ENCODE measurements at places on chromosomes 2 and 18.

GRCh38 chr2:48328942-48329723 lies 200.8 kb upstream of the STON1 start:
- no peak for DNase-seq

DNA sequence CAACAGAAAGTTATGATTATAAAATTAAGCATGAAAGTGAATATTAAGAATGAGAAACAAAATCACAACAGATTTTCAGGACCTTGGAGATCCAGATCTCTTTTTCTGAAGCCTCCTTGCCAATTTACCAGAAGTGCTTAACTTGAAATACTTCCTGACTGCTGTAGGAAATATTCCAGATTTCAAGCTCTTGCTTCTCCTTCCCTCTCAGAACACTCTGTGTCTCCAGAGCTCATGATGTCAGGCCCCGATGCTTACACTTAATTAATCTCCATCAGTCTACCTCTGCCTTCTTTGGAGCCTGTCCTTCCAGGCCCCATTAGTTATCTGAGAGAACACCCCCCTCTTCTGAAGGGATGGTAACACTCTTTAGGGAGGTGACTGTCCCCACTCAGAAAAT lies 20.7 kb upstream of the NT5C1B start:
- DNase-seq, result no peak

DNA sequence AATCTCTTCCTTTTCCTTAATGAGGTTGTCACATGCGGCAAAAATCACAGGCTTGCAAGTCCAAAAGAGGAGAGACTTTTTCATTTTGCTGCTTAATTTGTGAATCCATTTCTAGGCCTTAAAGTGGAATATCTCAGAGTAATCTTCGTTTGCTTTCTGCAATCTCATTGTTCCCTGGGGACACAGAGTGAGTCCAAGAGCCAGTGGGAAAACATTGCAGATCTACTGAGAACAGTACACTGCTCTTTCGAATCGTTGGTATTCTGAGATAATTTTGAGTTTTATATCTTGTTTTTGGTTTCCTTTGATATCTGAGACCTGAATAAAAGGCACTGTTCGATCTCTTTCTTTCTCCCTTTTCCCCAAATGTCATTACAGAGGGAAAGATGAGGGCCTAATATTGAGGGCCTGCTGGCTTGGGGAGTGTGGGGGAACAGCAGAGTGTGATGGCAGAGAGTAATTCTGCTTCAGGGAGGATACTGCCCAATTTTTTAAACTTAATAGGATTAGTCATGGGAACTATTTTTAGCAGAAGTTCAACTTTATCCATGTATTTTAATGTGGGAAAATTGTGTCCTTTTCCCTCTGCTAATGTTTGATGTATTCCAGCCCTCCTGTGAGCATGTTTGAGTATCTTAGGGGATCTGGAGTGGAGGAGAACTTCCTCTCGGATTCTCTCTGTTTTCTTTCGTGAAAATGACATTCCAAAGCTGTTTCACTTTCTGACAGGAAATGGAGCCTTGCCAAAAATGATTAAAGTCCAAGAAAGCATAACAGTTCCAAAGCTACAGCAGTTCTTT lies 418.2 kb upstream of the ZEB2 start:
- no peak for DNase-seq

- no peak for DNase-seq
Measured at GRCh38 chr2:234835738-234836137, 116.1 kb upstream of the SH3BP4 start.

DNA sequence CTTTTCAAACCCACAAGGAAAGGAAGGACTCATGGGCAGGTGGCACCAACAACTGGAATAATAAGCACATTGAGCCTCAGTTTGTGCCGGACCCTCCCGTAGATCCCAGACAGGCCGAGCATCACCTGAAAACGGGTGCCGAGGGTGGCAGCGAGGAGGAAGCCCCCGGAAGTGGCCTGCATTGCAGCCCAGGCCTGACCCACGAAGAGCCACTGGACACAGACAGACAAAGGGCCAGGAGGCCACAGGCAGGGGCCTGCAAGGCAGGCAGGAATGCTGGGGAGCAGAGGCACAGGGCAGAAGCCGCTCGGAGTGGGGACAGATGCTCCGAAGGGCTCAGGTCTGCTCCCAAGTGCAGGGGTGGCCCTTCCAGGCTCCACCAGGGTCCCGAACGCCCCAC lies 31.7 kb downstream of the MTERF4 start:
- DNase-seq, result no peak

DNA sequence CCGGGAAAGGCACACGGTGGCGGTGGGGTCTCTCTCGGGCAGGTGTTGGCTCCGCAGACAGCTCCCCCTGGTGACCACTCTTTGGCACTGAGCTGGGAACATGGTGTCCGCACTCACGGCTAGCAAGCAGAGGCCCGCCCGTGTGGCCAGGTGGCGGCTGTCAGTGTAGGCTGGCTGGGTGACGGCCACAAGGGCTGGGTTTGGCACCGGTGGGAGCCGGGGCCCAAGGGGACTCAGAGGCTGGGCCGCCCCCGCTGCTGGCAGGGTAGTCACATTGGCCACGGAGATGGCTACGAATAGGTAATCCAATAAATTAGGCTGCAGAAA lies 1071.7 kb downstream of the RPIA start:
- DNase-seq, result no peak

DNA sequence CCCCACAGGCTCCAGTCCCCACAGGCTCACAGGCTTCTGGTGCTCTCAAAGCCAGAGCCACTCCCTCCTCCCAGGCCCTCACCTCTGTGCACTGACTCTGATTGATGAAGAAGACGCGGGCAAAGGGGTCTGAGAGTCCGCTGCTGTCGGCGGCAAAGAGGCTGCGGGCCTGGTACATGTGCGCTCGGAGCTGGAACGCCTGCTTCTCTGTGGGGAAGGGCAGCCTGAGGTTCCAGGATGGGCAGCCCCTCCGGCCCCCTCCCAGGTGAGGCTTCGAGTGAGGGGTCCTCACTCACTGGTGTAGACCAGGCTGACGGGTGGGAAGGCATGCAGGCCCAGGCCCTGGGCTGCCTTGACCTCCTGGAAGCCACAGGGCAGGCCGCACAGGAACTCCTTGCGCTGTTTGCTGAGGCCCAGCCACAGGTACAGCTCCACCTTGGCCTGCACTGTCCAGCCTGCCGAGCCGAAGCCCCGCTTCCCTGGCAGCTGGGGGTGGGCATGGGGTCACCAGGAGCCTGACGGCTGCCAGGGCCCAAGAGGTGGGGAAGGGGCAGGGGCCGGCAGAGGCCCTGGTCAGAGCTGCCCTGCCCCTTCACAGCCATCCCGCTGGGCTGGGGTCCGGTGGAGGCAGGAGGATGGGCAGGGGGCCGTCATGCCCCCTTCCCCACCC lies 2.0 kb downstream of the OTOF start:
- DNase-seq, result no peak

- no peak for DNase-seq
Measured at GRCh38 chr18:67268530-67268929, 248.0 kb downstream of the DSEL start.

DNA sequence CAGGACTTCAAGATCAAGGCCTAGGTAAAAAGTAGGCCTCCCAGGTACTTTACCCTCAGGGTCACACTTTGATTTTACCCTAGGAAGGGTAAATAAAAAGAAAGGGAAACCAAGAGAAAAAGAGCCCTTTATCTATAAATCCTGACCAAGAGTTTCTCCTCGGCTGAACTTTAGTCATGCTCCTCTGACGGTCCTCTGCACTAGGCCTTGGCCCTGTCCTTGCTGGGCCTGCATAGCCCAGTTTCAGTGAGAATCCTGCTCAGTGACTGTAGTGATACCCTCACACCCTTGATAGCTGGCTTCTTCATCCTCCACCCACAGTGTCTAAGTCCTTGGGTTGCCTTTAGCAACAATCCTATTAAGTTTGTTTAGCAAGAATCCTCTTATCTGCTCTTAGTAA lies 20.5 kb upstream of the ITSN2 start:
- DNase-seq, result no peak

GRCh38 chr2:29295845-29296244 lies 180.6 kb downstream of the CLIP4 start:
- DNase-seq, result no peak

DNA sequence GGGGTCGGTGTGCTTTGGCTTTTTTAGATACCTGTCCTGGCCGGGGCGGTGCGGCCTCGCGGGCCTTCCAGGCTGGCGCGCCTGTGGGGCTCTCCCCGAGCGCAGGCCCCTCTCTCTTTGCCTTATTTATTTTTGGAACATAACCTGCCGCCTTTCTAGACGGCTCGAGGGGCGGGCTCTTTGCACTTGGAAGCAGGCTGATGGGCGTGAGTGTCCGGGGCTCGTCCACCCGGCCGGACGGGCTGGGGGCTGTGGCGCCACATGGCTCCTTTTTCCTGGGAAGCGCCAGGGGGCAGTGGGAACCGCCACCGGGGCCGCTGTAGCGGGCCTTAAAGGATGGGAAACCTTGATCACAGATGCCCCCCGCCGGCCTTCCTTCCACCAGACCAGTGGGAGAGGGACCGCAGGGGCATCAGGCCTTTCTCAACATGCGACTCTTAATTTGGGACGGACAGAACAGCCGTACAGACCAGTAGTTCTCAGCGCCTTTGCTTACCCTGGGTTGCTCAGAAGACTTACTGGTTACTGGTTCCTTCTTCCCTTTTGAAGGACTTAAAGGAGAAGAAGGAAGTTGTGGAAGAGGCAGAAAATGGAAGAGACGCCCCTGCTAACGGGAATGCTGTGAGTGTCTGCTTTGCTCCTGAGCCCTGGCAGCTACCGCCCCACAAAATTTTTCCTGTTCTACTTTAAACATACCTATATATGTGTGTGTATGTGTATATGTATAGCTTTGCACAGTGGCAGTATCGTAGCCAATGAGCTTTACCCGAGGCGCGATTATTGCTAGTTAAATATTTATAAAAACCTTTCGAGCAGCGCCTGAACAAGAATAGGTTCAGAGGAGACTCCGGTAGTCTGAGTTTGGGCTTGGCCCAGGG lies 2.7 kb downstream of the PTMA start:
- DNase-seq, result peak; percentile 24

GRCh38 chr2:17327649-17328048 lies 190.6 kb downstream of the RAD51AP2 start:
- DNase-seq, result no peak

GRCh38 chr2:138059487-138060300 lies 95.4 kb downstream of the HNMT start:
- no peak for DNase-seq

- no peak for DNase-seq
Measured at GRCh38 chr2:176558574-176559140, 289.4 kb downstream of the MTX2 start.

DNA sequence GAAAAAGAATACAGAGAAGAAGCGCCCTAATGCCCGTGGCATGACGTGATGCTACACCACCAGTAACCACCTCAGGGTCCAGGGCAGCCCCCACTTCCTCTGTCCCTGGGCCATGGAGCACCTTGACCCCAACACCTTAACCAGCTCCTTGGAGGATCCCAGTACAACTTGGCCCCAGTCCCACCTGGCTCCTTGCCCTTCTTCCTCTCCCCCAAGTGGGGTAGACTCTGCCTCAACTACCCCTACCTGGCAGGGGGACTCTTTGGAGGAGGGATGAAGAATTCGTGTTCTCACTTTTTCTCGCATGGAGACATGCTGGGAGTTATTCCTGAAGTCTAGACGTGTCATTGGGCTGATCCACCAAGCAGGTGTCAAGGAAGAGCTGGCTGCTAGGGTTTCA lies 18.9 kb downstream of the TRABD2A start:
- no peak for DNase-seq

DNA sequence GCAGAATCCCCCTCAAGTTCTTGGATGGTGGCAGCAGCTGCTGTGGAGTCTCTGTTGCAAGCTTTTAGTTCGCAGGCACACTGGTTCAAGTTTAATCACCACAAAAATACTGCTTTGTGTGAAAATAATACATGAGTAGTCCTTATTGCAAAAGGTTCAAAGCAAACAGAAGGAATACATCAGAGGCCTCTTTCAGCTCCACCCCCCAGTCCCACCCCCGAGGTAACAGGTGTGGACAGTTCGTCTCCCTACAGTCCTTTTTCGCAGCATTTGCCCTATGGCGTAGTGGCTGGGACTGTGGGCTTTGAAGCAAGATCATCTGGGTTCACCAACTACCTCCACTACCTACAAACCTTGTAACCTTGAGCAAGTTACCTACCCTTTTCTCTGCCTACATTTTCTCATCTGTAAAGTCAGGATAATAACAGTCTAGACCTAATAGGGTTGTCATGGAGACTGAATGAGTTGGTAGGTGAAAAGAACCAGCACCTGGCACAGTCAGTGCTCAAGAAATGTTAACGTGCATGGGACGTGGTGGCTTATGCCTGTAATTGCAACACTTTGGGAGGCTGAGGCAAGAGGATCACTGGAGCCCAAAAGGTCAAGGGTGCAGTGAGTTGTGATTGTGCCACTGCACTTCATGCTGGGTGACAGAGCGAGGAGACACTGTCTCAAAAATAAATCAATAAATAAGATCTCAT lies 61.7 kb downstream of the TCF7L1 start:
- DNase-seq, result no peak

DNA sequence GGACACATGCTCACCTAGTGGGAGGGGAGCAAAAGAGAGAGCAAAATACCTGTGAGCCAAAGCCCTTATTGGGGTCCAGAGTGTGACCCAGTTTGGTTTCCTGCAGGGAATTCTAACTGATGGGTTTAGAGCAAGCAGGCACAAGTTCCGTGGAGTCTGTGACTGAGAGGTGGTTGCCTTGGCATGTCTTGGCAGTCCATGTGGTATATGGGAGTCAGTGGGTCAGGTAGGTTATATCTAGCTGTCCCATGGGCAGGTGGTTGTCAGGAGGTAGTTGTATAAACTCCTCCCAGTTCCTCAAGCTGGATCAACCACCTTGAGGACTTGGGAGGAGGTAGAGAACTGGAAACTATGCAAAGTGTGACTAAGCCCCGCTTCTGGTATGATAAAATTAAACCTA lies 452.8 kb upstream of the VWC2L start:
- DNase-seq, result no peak

- DNase-seq, result no peak
Measured at GRCh38 chr2:128420776-128421175, 102.1 kb upstream of the HS6ST1 start.

GRCh38 chr2:156455361-156455975 lies 19.3 kb downstream of the GPD2 start:
- DNase-seq, result no peak

- DNase-seq, result no peak
Measured at GRCh38 chr2:151878655-151879563, 50.7 kb upstream of the ARL5A start.

DNA sequence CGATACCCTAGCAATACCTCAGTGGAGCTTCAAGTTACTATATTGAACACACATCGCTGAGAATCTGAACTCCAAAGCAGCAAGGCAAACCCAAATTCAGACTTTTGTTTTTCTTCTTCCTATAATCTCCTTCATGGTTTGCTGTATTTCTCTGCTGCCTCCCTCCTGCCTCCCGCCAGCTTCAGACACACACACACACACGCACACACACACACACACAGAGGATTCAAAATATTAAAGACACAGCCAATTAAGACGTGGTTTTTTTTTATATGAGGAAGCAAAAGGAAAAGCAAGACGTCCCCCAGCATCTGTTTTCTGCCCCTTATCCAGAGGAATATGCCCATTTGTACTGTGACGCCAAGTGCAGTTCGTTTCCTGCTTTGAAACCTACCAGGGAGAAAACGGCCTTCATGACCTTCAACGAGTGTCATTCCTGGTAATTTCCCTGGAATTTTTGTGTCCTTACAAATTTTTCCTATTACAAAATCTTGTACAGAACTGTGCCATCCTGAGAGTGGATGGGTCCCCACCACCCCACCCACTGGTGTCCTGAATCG lies 547.9 kb upstream of the ID2 start:
- no peak for DNase-seq
